COR-L47 (cell line): ENCODE measurements at places on chromosomes 6 and 20.

DNA sequence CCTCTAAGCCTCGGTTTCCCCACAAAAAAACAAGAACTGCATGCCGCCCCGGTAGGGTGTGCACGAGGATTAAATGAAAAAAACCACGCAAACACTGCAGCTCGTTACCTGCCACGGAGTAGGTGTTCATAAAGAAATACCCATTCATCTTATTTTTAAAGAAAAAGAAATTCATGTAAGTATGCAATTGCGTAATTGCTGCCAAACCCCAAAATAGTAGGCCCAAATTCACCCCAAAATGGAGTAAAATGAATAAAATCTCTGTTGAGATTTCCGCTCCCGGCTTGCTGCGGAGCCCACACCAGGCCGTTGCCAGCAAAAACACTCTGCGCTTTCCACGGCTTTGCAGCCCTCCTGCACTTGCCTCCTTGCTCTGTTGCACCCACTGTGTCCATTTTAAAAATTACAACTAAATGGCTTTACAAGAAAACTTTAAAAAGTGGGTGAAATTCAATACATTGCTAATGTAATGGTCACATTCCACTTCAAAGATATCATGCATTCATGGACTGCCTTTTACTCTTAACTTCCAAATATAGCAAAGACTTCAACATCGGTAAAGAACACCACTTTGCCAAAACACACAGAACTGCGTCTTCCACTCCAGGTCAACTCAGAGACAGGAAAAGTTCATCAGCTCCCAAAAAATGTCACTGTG is 125.0 kb downstream of the ZMYND8 start:
- no peak for DNase-seq

- DNase-seq, result no peak
Measured at GRCh38 chr20:33673410-33674293, 576 bp downstream of the NECAB3 start.

GRCh38 chr6:18561037-18561750 is 174.0 kb downstream of the RNF144B start:
- DNase-seq, result no peak

- DNase-seq, result no peak
Measured at GRCh38 chr6:20599302-20600051, 65.2 kb downstream of the CDKAL1 start.

DNA sequence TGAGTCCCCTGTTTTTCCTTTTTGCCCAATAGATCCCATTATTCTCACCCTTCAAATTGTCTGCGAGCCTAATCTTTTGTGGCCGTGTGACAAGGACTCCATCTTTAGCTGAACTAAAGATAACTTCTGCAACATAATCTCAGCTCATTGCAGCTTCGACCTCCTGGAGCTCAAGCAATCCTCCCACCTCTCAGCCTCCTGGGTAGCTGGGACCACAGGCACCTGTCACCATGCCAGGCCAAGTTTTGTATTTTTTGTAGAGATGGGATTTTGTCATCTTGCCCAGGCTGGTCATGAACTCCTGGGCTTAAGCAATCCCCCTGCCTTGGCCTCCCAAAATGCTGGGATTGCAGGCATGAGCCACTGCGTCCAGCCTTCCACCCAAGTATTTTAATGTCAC is 161.0 kb downstream of the GJA1 start:
- DNase-seq, result no peak

DNA sequence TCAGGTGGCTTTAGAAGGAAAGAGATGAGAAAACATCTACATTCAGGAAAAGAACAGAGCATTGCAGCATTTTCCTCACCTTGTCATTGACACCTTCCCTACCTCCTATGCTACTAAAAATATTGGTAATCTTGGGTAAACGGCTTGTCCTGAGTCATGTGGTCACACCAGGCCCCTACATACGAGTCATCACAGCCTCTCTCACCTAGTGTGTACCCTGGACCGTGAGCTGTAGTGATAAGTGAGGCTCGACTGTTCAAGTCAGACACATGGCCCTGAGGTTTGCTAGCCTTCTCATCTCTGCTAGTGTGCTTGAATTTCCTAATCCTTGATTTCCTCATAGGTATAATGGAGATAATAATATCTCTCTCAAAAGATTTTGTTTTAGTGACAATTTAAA is 29.6 kb upstream of the TMEM244 start:
- DNase-seq, result no peak

- DNase-seq, result no peak
Measured at GRCh38 chr6:129744201-129744879, 34.4 kb upstream of the ARHGAP18 start.

GRCh38 chr6:90420500-90420899 is 123.9 kb upstream of the BACH2 start:
- DNase-seq, result no peak

DNA sequence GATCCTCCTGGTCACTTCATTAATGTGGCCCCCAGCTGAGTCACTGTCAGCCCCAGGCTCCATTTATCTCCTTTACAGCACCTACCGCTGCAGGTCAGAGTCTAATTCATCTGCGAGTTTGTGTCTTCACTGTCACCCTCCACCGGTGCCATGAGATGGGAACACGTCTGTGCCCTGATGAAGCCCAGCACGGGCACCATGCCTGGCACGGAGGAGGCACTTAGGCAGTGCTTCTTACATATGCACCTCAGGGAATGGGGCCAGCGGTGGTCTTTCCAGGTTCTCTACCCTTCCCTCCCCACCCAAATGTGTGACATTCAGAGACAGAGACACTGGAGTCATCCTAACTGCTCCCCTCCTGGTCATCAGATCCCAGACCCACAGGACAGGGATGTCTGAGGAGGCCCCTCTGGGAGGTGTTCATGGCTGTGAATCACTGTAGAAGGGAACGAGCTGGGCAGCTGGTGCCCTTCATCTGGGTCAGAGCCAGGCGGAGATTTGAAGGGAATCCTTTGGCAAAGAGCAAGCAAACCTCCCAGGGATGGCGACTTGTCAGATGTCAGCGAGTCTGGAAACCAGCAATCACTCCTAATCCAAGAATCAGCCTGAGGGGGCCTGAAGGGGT is 364.6 kb downstream of the PREX1 start:
- DNase-seq, result no peak

DNA sequence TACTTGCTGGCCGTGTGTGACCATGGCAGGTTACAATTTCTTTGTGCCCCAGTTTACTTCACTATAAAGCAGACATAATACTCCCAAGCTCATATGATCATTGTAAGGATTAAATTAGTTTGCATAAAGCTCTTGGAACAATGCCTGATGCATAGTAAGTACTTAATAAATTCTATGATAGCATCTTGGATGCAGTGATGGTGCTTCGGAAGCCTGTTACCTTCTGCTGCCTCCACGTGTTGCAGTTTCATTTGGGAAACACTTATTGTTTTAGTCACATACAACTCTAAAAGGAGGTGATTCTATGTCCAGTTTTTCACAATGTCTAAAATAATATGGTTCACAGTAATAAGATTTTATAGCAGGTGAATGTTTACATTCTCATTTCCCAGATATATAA is 343.9 kb downstream of the NRN1 start:
- DNase-seq, result no peak

GRCh38 chr6:157325069-157325805 is 1.9 kb upstream of the TMEM242 start:
- no peak for DNase-seq

GRCh38 chr6:137731960-137732616 is 135.0 kb upstream of the TNFAIP3 start:
- no peak for DNase-seq

DNA sequence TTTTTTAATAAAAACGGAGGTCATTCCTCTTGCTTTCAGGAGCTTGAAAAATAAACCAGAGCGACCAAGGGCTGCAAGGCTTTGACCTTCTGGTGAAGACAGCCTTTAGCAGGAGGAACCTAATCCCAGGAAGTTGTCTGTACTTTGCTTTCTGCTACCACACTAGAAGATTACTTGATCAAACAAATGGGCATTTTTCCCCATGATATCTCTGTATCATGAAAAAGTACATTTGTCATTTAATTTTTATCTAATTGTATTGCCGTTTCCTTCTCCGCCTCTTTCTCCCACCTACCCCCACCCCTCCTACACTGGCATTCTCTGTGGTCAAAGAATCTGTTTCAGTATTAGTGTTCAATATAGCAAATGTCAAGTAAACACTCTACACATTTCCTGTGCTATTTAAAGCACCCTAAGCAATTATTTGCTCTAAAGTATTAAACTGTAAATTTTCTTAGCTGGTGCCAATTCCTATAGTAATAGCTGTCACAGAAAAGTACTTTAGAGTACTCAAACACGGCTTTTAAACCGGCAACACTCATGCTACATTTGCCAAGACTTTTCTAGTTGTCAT is 29.7 kb downstream of the ATXN1 start:
- no peak for DNase-seq

DNA sequence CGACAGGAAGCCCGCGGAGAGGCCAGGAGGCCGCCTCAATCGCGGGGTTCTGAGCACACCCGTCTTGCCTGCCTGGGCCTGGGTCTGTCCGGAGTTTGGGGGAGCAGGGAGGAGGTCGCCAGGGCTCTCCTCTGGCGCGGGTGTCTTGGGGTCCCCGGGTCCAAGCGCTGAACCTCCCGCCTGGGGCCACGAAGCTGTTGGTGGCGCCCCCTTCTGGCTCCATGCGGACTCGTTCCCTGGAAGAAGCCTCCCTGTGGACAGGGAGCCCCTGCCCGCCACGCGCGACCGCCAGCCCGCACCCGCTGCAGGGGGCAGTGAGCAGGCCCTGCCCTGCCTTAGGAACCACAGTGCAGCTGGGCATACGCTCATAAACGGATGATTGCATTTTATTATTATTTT is 44.7 kb downstream of the MCUR1 start:
- no peak for DNase-seq

GRCh38 chr6:170134031-170134470 is 156.8 kb downstream of the DLL1 start:
- no peak for DNase-seq

DNA sequence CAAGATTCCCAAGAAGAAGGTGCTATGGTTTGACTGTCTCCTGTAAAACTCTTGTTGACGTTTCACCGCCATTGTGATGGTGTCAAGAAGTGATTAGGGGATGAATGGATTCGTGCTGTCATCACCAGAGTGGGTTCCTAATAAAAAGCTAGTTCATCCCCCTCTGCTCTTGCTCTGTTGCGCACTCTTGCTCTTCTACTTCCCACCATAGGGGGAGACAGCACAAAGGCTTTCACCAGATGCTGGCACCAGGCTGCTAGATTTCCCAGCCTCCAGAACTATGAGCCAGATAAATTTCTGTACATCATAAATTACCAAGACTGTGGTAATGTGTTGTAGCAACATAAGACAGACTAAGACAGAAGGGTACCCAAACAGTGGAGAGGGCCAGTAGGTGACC is 21.6 kb upstream of the CCDC28A start:
- DNase-seq, result no peak

GRCh38 chr6:6823568-6824224 is 235.2 kb downstream of the LY86 start:
- DNase-seq, result no peak

GRCh38 chr6:87654875-87655454 is 47.1 kb downstream of the AKIRIN2 start:
- no peak for DNase-seq

- peak; percentile 15 for DNase-seq
Measured at GRCh38 chr20:37896932-37897548, 5.9 kb upstream of the VSTM2L start.

GRCh38 chr6:7621761-7622160 is 31.8 kb downstream of the SNRNP48 start:
- no peak for DNase-seq

DNA sequence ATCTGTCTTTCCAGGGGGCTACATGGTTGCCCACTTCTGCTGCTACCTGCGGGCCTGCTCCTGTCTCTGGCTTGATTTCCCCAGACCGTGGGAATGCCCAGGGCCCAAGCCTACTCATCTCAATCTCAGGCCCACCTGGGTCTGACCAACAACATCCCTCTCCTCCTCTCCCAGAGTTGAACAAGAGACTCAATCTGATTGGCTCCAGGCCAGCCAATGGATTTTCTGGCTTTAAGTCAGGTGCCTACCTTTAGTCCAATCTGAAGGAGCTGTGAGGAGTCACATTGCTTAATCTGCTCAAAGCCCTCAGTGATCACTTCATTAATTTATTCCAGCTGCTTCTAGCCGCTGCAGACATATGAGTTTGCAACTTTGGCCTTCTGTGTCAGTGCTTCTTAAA is 162.4 kb upstream of the KCNG1 start:
- DNase-seq, result no peak

- peak; percentile 5 for DNase-seq
Measured at GRCh38 chr6:81465859-81466258, 286.6 kb downstream of the TENT5A start.

DNA sequence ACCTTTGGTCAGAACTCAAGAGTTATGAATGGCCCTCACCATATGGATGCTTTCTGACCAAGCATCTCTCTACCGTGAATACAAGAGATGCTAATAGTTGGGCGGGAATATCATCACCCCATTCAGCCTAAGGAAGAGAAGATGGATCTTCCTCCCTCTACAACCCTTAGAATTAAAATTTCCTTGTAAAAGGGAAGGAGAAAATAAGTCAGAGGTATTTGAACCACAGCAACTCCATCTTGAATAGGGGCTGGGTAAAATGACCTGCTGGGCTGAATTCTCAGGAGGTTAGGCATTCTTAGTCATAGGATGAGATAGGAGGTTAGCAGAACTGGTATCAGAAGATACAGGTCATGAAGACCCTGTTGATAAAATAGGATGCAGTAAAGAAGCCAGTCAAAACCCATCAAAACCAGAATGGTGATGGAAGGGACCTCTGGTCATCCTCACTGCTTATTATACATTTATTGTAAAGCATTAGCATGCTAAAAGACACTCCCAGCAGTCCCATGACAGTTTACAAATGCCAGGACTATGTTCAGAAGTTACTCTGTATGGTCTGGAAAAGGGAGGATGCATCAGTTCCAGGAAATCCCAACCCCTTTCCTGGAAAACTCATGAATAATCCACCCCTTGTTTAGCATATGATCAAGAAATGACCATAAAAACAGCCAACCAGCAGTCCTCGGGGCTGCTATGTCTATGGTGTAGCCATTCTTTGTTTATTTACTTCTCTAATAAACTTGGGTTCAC is 101.2 kb downstream of the DTNBP1 start:
- no peak for DNase-seq

DNA sequence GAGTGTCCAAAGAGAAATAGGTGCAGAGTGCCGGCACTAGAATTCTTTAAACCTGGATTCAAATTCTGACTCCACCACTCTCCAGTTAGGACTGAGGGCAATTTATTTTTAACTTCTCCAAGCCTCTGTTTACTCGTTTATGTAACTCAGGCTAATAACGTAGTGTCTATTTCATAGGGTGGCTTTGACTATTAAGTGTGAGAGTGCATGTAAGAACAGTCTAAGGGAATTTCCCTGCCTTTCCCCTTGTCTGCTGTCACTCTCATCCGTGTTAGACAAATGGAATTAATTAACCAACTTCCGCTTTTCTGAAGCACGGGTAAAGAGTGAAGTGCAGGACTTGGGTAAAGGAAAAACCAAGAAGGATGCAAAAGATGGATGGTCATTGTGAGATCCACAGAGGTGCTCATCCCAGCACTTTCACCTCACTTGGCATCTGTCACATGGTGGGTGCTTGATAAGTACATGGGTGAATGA is 4.1 kb upstream of the ZKSCAN8 start:
- peak; percentile 7 for DNase-seq

GRCh38 chr6:84119277-84119676 is 85.7 kb downstream of the MRAP2 start:
- no peak for DNase-seq
